ENCODE measurements at places on chromosomes 5 and 9. TPM values are rescaled to one million over a fixed set of nuclear protein-coding genes. Genes with fewer than 3 reads are reported as not detected.

DNA sequence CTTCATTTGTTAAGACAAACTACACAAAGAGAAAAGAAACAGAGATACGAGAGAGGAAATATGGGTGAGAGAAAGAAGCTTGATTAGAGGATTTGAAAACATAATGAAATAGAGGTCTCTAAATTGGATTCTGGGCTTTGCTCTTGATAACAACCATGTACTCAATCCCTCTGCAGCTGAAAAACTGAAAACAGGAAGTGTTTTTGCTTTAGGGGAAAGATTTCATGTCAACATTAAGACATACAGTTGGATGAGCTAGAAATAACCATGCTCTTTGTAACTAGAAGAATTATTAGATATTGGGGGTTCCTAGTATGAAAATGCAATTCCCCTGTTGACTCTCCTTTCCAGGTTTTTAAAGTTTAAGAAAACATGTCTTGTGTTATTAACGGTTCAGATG lies 21.9 kb downstream of the CRHBP start:
- H3K36me3 ChIP-seq = 0 out of 2 replicates have a peak, but pooled peaks cover 3% of the 10 kb centered on the region
- H3K27me3 ChIP-seq = no peaks in the 10 kb centered on the region
- DNase-seq = no peak
- no peak overlapping the region for H3K4me3 ChIP-seq

DNA sequence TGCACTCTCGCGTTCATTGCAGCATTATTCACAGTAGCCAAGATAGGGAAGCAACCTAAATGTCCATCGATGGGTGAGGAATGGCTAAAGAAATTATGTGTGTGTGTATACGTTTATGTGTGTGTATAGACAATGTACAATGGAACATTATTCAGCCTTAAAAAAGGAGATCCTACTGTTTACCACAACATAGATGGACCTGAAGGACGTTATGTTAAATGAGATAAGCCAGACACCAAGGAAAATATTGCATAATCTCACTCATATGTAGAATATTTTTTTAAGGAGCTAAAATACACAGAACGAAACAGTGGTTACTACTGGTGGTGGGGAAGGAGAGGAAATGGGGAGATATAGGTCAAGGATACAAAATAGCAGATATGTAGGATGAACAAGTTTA lies 2.4 kb downstream of the KIF2A start:
- H3K4me3 ChIP-seq = peak overlapping the region; percentile 98
- peaks cover 24% of the 10 kb centered on the region for H3K36me3 ChIP-seq
- no peaks in the 10 kb centered on the region for H3K27me3 ChIP-seq
- H3K27ac ChIP-seq = peak overlapping the region; percentile 84
- no peak for DNase-seq
- H3K4me1 ChIP-seq = peaks cover 43% of the 10 kb centered on the region

GRCh38 chr5:168737066-168737465 lies 157.9 kb upstream of the PANK3 start:
- H3K4me1 ChIP-seq = no peaks in the 10 kb centered on the region
- no peaks in the 10 kb centered on the region for H3K27me3 ChIP-seq
- DNase-seq = no peak

DNA sequence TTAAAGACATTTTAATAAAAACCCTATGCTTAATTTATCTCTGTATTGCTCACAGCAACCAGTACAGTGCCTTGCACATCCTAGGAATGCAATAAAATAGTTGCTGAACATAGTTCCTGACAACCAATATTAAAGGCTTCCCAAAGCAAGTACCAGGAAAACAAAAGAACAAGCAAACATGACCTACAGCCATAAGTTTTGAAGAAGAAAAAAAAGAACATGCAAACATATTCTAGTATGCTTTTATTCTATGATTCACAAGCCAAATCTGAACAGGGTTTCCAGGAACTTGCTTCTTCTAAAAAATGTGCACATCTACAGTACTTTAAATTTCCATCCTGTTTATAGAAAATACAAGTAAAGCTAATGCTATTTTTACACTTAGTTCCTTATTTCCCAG lies 4.5 kb downstream of the CEMIP2 start:
- no peaks in the 10 kb centered on the region for H3K36me3 ChIP-seq
- no peak overlapping the region for H3K27ac ChIP-seq
- 0 out of 2 replicates have a peak, but pooled peaks cover 2% of the 10 kb centered on the region for H3K4me1 ChIP-seq
- no peaks in the 10 kb centered on the region for H3K27me3 ChIP-seq
- H3K4me3 ChIP-seq = no peak overlapping the region

DNA sequence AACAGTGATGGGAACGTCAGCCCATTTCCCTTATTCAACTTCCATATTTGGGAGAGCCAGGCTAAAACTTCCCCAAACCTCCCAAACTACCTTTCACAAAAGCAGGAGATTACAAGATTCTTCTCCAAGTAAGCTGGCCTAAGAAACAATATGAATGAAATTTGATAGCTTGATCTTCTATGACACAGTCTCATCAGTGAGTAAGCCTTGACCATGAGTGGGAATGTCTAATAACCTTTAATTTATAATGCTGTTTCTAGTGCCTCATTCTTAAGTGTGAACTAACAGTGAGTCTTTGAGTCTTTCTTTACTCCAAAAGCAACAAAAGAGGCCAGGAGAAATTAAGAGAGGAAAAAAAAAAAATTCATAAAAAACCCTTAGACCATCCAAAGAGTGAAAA lies 1379.9 kb downstream of the EFNA5 start:
- H3K27me3 ChIP-seq = no peaks in the 10 kb centered on the region
- no peaks in the 10 kb centered on the region for H3K36me3 ChIP-seq
- H3K4me3 ChIP-seq = no peak overlapping the region
- H3K27ac ChIP-seq = no peak overlapping the region
- DNase-seq = no peak

- H3K4me1 ChIP-seq = no peaks in the 10 kb centered on the region
- no peaks in the 10 kb centered on the region for H3K27me3 ChIP-seq
- no peaks in the 10 kb centered on the region for H3K36me3 ChIP-seq
- DNase-seq = no peak
- no peak overlapping the region for H3K4me3 ChIP-seq
Measured at GRCh38 chr5:24161559-24161958, 483.2 kb downstream of the CDH10 start.

Gene AIF1L
- not detected for total RNA-seq
